Right atrium auricular region (tissue), 2 donors: ENCODE measurements at places on chromosomes 3 and 15. TPM values are rescaled to one million over a fixed set of nuclear protein-coding genes. Genes with fewer than 3 reads are reported as not detected.

The VGLL3 gene
- total RNA-seq, result 32.4 TPM

GRCh38 chr3:126538966-126539365 is 15.0 kb downstream of the CHST13 start:
- DNase-seq, result no peak

DNA sequence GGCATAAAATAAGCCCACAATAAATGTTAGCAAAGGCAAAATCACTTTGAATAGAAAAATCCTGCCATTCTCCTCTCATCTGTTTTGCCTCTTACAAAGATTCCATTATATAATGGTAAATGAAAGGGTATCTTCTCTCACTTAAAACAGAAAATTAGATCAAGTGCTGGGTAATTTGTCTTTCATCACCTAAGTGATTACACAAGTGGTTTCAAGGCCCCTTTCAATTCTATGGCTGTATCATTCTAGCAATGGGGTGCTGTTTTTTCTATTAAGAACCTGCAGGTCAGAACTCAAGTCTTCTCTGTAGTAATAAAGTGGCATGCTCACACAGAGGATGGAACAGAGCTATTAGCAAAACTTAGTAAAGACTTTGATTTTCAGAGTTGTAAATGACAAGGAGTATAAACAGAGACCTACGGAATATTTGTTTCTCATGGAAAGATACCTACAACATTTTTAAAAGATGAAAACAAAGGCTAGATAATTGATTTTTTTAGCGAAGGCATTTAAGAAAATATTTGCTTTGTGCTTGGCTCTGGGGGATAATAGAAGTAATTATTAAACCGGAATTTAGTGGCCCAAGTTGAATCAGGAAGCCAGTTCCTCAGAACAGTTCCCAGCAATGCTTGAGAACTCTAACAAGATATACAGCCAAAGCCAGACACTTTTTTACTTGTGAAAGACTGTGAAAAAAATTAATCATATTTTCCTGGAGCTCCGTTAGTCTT is 137.4 kb downstream of the CMSS1 start:
- no peak for DNase-seq

GRCh38 chr3:73280746-73281145 is 219.3 kb downstream of the EBLN2 start:
- no peak for DNase-seq
